Neuronal stem cell (in vitro differentiated cells): ENCODE measurements at places on chromosomes 1 and 21.

DNA sequence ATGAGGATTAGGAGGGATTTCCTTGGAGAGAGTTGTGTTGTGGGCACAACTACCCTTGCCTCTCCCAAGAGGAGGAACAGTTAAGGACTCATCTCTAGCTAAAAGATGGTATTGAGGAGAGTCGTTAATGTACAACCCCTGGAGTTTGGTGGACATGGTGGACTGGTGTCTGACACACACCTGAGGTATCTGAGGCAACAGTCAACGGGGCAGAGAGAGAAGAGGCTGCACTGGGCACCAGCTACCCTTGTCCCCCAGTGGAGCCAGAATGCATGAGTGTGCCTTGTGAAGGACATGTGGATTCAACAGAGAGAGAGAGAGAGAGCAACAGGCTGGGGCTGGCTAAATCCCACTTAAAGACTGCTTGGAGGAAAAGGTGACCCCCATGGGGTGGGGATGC, 13.0 kb downstream of the RAB7B start:
- DNase-seq = no peak

DNA sequence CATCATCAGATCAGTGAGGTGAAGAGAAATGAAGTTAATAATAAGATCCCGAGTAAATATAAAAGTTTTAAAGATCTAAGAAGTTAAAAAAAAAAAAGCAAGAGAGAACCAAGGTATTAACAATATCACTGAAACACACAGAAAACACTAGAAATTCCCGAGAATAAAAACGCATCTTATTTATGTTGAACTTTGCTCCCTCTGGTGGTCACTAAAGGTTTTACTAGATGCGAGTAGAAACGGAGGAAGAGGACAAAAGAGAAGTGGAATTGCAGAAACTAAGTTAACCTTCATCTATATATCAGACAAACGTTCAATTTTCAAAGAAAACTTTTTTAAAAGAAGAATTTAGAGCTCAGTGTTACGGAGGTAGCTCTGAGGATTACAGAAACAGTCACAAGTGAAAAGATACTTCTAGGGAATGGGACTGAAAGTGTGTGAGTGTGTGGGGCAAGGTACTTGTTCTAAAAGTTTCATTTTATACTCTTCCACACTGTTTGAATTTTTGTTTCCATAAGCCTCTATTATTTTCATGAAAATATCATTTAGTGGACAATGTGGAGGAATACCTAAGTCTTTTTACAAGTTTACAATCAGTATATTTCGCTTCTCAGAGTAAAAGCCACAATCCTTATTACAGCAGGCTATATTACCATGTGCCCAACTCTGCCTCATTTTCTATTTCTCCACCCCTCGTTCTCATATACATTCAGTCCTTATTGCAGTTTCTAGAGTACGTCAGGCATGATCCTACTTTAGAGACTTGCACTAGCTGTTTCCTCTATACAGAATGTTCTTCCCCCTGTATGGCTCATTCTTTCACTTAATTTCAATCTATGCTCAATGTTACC, 19.7 kb downstream of the ACBD6 start:
- DNase-seq = peak; percentile 44

GRCh38 chr1:185610954-185611353, 123.2 kb upstream of the HMCN1 start:
- DNase-seq = no peak

DNA sequence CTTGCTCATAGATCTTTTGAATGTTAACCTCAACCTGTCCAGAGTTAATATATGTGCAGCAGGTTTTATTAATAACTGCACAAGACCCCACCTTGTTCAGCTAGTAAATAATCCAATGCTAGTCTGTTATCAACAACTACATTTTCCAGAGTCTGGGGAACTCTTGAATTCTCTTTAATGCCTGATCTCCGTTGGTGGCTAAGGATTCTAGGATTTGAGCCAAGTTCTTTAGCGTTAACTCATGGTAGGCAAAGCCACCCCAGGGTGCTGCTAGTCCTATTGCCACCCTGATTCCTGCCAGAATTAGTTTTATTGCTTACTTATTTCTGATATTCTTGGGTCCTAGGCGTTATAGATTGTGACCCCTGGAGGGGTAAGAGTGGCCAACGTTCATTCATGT, 12.8 kb downstream of the BACE2 start:
- no peak for DNase-seq

GRCh38 chr1:233090746-233091494, 140.5 kb downstream of the NTPCR start:
- DNase-seq = no peak

DNA sequence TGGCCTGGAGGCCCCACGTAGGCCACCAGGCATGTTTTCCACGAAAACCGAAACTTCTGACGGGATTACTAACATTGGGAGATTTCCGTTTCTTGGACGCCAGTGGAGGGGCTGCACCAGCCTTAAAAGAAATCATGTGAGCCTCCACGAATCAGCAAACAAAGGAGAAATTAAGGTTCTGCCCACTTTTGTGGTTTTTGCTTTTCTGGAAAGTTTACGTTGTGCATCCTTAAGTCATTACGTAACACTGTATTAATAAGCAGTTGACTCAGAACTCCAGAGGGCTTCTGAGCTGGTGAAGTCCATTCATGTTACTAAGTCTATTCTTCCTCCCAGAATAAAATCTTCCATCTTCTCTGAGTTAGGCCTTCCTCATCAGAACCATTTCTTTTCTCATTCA, 168.5 kb downstream of the PSMG1 start:
- DNase-seq = no peak

- DNase-seq = no peak
Measured at GRCh38 chr1:95659588-95659987, 425.6 kb downstream of the RWDD3 start.

DNA sequence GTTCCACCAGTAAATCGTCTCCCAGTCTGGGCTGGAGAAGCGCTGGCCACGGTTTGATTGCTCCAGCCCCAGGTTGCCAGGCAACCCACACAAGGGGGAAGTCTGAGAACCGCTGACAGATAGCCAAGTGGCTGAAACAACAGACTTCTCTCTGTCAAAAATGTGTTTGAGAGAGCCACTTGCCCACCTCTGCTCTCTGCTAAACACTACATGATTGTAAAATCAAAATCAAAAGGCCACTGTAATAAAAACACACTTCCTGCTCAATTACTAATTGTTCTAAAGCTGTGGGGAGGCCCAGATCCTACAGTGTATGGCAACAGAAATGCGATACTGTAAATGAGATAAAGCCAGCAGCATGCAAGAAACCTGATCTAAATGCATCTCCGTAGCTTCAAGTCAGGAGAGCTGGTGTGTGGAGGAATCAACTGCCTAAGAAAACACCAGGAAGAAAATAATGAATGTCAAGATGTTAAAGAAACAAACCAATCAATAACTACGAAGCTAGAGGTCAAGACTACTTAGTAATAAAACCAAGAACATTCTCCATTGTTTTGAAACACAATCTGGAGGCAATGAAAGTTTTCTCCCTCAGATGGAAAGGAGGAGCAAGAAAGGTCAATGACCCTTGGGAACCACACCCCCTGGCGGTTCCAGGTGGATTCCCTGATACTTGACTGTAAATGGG, 121.2 kb downstream of the SLC45A1 start:
- no peak for DNase-seq

GRCh38 chr1:155513300-155513916, 49.2 kb downstream of the ASH1L start:
- DNase-seq = no peak

- DNase-seq = no peak
Measured at GRCh38 chr1:46816930-46817329, 18.1 kb downstream of the CYP4B1 start.

GRCh38 chr1:210531475-210532222, 202.9 kb downstream of the HHAT start:
- DNase-seq = no peak

- peak; percentile 70 for DNase-seq
Measured at GRCh38 chr1:22806584-22806983, 95.9 kb downstream of the EPHB2 start.

- no peak for DNase-seq
Measured at GRCh38 chr1:84078842-84079202, 65.2 kb upstream of the PRKACB start.

- DNase-seq = peak; percentile 14
Measured at GRCh38 chr1:94299627-94300553, 62.5 kb upstream of the ARHGAP29 start.

DNA sequence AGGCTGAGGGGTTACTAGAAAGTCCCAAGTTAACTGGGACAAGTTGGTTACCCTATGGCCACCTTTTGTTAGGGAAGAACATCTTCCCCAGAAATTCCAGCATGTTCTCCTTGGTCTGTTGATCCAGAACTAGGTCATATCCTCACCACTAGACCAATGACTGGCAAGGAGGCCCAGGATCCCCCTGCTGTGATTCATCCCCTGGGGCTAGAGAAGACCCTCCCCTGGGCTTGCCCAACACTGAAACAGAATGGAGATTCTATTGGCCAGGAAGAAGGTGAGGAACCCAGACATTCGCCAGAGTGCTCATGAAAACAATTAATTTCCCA, 90.1 kb upstream of the SIM2 start:
- DNase-seq = no peak

- no peak for DNase-seq
Measured at GRCh38 chr21:33663241-33663640, 20.9 kb downstream of the ITSN1 start.

DNA sequence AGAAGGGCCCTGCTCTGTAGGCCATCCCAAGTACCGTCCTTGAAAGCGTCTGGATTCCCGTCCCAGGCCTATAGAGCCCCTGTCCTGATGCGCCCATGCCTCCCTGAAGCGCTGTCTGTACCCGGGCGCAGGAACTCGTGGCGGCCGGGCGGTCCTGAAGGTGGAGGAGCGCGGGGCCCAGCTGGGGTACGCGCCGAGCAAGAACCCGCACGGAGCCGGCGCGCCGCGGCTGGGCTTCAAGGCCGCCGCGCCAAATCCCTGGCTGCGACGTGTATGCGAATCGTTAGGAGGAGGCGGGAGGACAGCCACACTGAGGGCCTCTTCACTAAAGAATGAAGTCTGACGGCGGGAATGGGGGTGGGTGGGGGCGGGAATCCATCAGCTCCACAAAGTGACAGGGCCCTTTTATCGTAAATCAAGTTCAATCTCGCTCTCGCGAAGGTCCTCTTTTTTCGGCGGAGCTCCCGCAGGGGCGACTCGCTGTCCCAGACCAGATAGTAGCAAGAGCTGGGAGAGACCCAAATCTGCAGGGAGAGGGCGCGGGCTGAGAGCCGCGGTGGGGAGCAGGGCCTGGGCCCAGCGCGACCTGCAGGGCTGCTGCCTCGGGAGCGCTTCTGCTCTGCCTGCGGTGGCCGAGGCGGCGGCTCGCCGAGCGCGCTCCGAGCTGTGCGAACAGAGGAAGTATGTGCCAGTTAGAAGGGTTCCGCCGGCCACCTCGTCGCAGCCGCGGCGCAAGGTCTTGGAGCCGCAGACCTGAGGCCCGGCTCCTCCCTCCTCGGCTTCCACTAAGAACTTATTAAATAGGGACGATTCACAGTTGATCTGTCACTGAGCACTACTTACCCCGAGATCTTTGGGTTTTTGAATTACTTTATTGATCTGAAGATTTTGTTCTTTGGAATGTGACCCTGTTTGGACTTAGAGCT, 10.4 kb downstream of the BARHL2 start:
- no peak for DNase-seq

DNA sequence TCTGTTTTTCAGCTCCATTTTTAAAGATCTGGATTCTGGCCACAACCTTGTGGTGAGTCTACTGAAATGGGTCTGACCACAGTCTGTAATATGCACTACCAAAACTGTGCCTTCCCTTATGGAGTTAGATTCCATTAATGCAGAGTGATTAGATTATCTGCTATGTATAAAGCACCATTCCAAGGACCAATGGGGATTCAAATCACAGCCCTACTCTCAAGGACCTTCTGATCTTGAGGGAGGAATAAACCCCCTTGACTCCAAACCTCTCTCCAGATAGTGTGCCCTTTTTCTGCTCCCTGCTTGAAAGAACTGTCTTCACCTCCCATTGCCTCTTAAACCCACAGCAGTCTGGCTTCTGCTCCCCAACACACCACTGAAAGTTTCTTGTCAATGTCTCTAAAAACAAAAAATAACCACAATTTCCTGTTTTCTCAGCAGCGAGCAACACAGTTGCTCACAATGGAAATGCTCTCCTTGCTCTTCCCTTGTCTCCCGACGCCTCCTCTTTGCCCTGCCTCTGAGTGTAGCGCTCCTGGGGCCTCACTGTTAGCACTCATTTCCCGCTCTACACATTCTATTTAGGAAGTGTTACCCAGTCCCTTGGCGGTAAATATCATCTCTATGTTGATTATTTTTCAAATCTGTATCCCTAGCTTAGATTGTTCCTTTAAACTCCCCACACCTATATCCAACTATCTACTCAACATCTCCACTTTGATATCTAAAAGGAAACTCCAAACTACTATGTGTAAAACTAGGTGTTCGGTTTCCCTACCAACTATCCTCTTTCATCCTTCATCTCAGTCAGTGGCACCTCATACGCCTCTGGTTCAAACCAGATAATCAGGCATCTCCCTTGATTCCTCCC, 13.6 kb downstream of the PCNX2 start:
- DNase-seq = no peak

GRCh38 chr1:232630894-232631195, 912 bp upstream of the SIPA1L2 start:
- no peak for DNase-seq

- DNase-seq = no peak
Measured at GRCh38 chr1:3698660-3699408, 46.5 kb downstream of the TP73 start.

DNA sequence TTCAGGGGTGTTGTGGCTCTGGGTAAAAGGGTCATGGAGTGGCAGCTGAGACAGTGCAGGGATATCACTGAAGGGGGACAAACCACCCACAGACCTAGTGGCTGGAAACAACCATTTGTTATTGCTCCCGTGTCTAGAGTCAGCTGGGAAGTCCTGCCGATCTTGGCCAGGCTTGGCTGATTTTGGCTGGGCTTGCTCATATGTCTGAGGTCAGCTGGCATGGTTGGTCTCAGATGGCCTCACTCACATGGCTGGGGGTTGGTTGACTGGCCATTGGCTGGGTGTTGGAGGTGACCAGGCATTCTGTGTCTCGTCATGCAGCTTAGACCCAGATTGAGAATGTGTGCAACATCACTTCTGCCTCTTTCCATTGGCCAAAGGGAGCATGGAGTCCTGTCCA, 203.8 kb upstream of the POU3F1 start:
- no peak for DNase-seq

- no peak for DNase-seq
Measured at GRCh38 chr1:100249155-100249536, 488 bp downstream of the DBT start.

GRCh38 chr1:230308039-230308438, 118.1 kb downstream of the PGBD5 start:
- DNase-seq = no peak

GRCh38 chr1:67350783-67351182, 43.1 kb downstream of the IL12RB2 start:
- DNase-seq = no peak

GRCh38 chr1:147626291-147626690, 44.0 kb downstream of the ACP6 start:
- DNase-seq = no peak

- DNase-seq = no peak
Measured at GRCh38 chr1:98824736-98825135, 163.2 kb downstream of the SNX7 start.

- no peak for DNase-seq
Measured at GRCh38 chr1:180184041-180184440, 29.4 kb downstream of the QSOX1 start.

- no peak for DNase-seq
Measured at GRCh38 chr1:201076092-201076491, 36.1 kb downstream of the CACNA1S start.
